ENCODE measurements at places on chromosomes 7 and 10. TPM values are rescaled to one million over a fixed set of nuclear protein-coding genes. Genes with fewer than 3 reads are reported as not detected.

DNA sequence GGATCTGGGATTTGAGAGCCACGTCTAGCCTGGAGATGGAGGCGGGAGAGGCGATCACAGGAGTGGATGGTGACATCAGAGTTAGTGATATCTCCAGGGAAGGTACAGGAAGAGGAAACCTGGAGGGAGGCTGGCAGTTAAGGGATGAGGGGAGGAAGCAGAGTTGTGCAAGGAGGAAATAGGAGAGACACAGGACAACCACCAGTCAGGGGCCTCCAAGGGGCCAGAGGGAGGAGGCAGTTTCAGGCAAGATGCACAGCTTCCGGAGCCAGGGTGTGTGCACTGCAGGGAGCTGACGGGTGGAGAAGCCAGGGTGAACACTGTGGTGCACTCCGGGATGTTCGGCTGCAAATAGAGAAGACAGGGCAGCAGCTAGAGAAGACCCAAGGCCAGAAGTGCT lies 141.2 kb downstream of the GLI3 start:
- no peak for DNase-seq
- peaks cover 29% of the 10 kb centered on the region for H3K4me1 ChIP-seq
- H3K27ac ChIP-seq = no peak overlapping the region
- H3K27me3 ChIP-seq = no peaks in the 10 kb centered on the region
- no peaks in the 10 kb centered on the region for H3K36me3 ChIP-seq

DNA sequence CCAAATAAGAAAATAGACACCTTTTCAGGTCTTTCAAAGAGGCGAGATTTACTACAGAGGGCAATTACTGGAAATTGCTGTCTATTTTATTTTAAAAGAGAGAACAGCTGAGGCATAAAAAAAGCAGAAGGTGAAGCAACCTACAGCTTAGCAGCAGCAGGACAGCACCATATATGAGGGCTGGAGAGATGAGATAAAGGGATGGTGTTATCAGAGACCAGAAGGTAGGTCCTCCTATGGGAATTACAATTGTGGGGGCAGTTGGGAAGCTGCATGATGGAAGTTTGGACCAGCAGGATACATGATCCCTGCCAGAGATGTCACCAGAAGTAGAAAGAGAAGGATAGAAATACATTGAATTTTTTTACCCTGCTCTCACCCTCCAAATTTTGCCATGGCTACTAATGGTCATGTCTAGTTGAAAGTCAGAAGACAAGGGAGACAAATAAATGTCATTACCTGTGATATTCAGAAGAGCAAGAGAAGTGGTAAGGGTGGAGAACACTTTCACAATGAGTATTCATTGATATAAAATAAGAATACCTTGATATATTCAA lies 77.2 kb upstream of the CALCR start:
- no peaks in the 10 kb centered on the region for H3K27me3 ChIP-seq
- no peaks in the 10 kb centered on the region for H3K36me3 ChIP-seq
- DNase-seq = no peak
- no peak overlapping the region for H3K27ac ChIP-seq
- no peaks in the 10 kb centered on the region for H3K4me1 ChIP-seq

- H3K4me3 ChIP-seq = no peak overlapping the region
- H3K27me3 ChIP-seq = peaks cover 84% of the 10 kb centered on the region
- H3K27ac ChIP-seq = no peak overlapping the region
- H3K4me1 ChIP-seq = no peaks in the 10 kb centered on the region
Observed at GRCh38 chr7:157462840-157463239, 126.0 kb downstream of the DNAJB6 start.

GRCh38 chr7:38744746-38745145 lies 113.6 kb upstream of the AMPH start:
- no peak overlapping the region for H3K4me3 ChIP-seq
- H3K36me3 ChIP-seq = peaks cover 74% of the 10 kb centered on the region
- no peak overlapping the region for H3K27ac ChIP-seq

- H3K4me3 ChIP-seq = peak overlapping the region; percentile 61
- H3K4me1 ChIP-seq = peaks cover 17% of the 10 kb centered on the region
- H3K27me3 ChIP-seq = peaks cover 35% of the 10 kb centered on the region
- H3K36me3 ChIP-seq = no peaks in the 10 kb centered on the region
- DNase-seq = no peak
- H3K27ac ChIP-seq = no peak overlapping the region
Observed at GRCh38 chr10:64040781-64041180, 519.6 kb downstream of the REEP3 start.

DNA sequence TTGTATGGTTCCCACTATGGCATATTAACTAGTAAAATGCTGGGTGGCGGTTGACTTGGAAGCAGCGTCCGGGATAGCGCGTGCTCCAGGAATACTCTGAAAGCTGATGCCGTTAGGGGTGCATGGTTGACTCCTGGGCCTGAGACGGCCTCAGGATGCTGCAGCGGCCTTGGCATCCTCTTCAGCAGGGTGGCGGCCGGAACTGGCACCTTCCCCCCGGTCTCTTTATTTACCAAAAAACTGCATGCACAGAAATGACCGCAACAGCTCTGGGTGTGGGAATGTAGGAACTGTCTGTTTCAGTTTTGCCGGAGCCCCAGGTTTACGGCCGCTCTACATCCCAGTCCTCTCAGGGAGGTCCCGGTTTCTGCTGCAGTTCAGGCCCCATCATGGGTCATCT lies 28.8 kb downstream of the PFKP start:
- H3K27me3 ChIP-seq = no peaks in the 10 kb centered on the region
- DNase-seq = no peak
- peak overlapping the region; percentile 75 for H3K27ac ChIP-seq
- H3K36me3 ChIP-seq = peaks cover 12% of the 10 kb centered on the region
- peak overlapping the region; percentile 24 for H3K4me3 ChIP-seq

DNA sequence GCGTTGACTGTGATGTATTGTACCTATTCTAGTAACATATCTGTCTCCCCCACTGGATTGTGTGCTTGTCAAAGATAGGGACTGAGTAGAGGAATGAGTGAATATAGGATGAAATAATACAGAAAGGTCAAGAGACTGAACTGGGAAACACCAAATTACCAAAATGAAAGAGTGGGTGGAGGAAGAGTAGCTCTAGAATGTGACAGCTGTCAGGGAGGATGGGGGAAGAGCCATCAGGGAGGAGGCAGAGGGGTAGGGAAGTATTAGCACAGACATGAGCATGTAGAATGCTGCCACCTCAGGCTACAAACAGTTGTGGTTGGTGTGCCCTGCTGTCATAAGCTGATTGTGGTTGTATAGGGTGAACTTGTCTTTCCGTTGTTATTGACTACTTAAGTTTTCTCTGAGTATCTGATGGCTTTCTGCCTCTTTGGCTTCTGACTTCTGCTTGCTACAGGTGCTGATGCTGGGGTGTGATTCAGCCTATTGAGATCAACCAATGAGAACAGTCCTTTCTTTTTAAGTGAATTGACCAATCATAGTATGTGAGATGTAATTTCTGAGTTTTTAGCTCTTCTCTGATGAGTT lies 5.6 kb downstream of the CCSER2 start:
- no peaks in the 10 kb centered on the region for H3K36me3 ChIP-seq
- no peaks in the 10 kb centered on the region for H3K27me3 ChIP-seq
- H3K4me3 ChIP-seq = no peak overlapping the region
- no peak overlapping the region for H3K27ac ChIP-seq
- H3K4me1 ChIP-seq = peaks cover 89% of the 10 kb centered on the region
- no peak for DNase-seq

- peaks cover 17% of the 10 kb centered on the region for H3K4me1 ChIP-seq
- H3K4me3 ChIP-seq = peak overlapping the region; percentile 39
- no peak for DNase-seq
- H3K27me3 ChIP-seq = peaks cover 97% of the 10 kb centered on the region
Observed at GRCh38 chr7:8443576-8444467, 10.4 kb downstream of the NXPH1 start.

DNA sequence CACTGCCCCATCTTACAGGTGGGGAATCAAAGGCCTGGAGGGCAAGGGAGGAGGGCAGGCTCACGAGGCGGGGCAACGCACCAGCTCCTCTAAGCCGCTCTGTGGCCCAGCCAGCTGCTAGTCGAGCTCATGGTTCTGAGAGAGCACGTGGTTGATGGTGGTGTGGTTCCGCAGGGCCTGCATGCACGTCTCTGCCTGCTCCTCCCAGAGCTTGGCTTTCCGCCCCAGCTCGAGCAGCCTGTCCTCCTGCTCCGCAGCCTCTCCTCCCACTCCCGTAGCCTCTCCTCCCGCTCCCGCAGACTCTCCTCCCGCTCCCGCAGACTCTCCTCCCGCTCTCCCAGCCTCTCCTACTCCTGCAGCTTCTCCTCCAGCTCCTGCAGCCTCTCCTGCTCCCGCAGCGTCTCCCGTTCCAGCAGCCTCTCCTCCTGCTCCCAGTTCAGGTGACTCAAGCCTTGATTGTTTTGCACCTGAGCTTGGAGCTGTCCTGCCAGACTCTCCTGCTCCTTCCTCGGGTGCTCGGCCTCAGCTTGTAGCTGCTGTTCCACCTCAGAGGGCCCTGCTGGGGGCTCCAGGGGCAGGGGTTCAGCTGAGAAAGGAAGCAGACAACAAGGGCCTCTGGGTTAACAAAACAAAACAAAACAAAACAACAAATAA lies 19.1 kb upstream of the MTPAP start:
- H3K27me3 ChIP-seq = no peaks in the 10 kb centered on the region
- H3K4me3 ChIP-seq = no peak overlapping the region
- DNase-seq = no peak
- no peak overlapping the region for H3K27ac ChIP-seq
- H3K4me1 ChIP-seq = no peaks in the 10 kb centered on the region

DNA sequence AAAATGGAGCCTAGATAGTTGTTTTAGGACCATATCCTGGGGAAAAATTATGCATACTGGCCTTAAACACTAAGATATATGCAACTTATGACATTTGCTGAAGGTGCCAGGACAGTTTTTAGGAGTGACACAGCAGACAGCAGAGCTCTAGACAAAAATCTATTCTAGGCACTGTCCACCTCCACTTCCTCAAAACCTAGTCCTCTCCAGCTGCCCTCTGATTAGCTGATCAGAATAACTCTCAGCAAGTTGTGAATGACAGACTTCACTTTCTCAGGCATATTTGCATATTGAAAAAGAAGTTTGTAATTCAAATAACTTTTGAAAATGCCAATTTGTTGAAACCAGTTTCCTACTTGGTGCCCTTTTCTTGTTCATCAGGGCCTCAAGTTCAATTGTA lies 152.3 kb upstream of the STEAP4 start:
- no peak overlapping the region for H3K4me3 ChIP-seq
- no peaks in the 10 kb centered on the region for H3K27me3 ChIP-seq
- no peaks in the 10 kb centered on the region for H3K36me3 ChIP-seq
- no peak overlapping the region for H3K27ac ChIP-seq
- no peaks in the 10 kb centered on the region for H3K4me1 ChIP-seq
- no peak for DNase-seq

DNA sequence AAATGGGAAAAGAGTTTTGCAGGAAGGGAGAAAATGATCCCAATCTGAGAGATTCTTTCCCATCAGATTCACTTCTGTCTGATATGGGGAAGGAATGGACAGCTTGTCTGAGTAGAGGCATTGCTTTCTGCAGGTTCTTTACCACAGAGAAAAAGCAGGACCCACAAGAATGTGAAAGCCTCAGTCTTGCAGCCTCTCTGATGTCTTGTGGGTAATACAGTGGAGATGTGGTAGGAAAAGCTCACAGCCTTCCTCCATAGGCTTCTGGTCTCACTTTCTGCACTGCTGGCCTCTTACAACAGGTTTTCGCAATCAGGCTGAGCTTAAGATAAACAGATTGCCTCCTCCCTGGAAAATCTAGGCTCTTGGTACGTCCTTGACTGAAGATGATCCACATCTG lies 551 bp downstream of the IFIT1 start:
- no peaks in the 10 kb centered on the region for H3K27me3 ChIP-seq
- peaks cover 7% of the 10 kb centered on the region for H3K36me3 ChIP-seq
- DNase-seq = no peak

DNA sequence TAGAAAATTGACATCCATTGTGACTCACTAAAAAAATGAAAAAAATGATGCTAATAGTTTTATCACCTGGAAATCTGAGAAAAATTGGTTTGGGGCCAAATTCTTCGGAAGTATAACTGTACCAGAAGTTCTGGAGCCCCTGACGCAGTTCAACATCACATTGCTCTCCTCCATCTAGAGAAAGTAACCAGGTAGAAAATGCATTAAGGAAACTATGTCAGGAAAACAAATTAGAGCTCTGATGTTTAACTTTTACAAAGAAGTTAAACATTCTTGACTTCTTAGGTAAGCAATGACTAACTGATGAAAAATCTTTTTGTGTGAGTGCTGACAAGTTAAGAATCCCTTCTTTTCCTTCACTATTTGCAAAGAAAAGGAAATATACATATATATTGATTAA lies 61.1 kb upstream of the TMEM196 start:
- H3K36me3 ChIP-seq = no peaks in the 10 kb centered on the region
- no peak overlapping the region for H3K27ac ChIP-seq
- no peak for DNase-seq
- H3K4me3 ChIP-seq = no peak overlapping the region
- H3K4me1 ChIP-seq = no peaks in the 10 kb centered on the region

- H3K4me1 ChIP-seq = peaks cover 13% of the 10 kb centered on the region
- H3K27me3 ChIP-seq = no peaks in the 10 kb centered on the region
- peak overlapping the region; percentile 65 for H3K27ac ChIP-seq
- no peaks in the 10 kb centered on the region for H3K36me3 ChIP-seq
- no peak for DNase-seq
- H3K4me3 ChIP-seq = peak overlapping the region; percentile 54
Observed at GRCh38 chr10:25682203-25682851, 251.7 kb upstream of the MYO3A start.

The LRRN3 gene
- total RNA-seq = 7.4 TPM

GRCh38 chr7:35647171-35647574 lies 47.8 kb downstream of the HERPUD2 start:
- H3K27ac ChIP-seq = peak overlapping the region; percentile 75
- H3K27me3 ChIP-seq = no peaks in the 10 kb centered on the region
- peaks cover 4% of the 10 kb centered on the region for H3K36me3 ChIP-seq
- no peak for DNase-seq

DNA sequence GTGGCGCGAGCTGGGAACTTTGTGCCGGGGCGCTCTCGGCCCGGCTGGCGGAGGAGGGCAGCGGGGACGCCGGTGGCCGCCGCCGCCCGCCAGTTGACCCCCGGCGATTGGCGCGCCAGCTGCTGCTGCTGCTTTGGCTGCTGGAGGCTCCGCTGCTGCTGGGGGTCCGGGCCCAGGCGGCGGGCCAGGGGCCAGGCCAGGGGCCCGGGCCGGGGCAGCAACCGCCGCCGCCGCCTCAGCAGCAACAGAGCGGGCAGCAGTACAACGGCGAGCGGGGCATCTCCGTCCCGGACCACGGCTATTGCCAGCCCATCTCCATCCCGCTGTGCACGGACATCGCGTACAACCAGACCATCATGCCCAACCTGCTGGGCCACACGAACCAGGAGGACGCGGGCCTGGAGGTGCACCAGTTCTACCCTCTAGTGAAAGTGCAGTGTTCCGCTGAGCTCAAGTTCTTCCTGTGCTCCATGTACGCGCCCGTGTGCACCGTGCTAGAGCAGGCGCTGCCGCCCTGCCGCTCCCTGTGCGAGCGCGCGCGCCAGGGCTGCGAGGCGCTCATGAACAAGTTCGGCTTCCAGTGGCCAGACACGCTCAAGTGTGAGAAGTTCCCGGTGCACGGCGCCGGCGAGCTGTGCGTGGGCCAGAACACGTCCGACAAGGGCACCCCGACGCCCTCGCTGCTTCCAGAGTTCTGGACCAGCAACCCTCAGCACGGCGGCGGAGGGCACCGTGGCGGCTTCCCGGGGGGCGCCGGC lies 870 bp downstream of the FZD1 start:
- H3K27ac ChIP-seq = peak overlapping the region; percentile 98
- no peaks in the 10 kb centered on the region for H3K36me3 ChIP-seq
- no peaks in the 10 kb centered on the region for H3K27me3 ChIP-seq
- H3K4me3 ChIP-seq = peak overlapping the region; percentile 77

GRCh38 chr7:92621561-92622023 lies 31.4 kb upstream of the FAM133B start:
- no peak for DNase-seq
- no peaks in the 10 kb centered on the region for H3K27me3 ChIP-seq
- H3K4me3 ChIP-seq = no peak overlapping the region
- H3K4me1 ChIP-seq = peaks cover 43% of the 10 kb centered on the region
- peaks cover 17% of the 10 kb centered on the region for H3K36me3 ChIP-seq
